Adrenal gland (tissue), 19 donors: ENCODE measurements at places on chromosomes 4 and X. TPM values are rescaled to one million over a fixed set of nuclear protein-coding genes. Genes with fewer than 3 reads are reported as not detected.

Gene CFAP47
- 0.61 TPM for total RNA-seq

Gene SHROOM3
- total RNA-seq = 8.9 TPM

Gene CTSO
- 37.6 TPM for total RNA-seq

Gene IQCM
- total RNA-seq = not detected

Gene CXorf49
- total RNA-seq = not detected

Gene SYTL5
- 6.3 TPM for total RNA-seq

Gene MAGEE1
- 6.1 TPM for total RNA-seq

Gene HTN3
- not detected for total RNA-seq

Gene MAOB
- total RNA-seq = 46.6 TPM

Gene JAKMIP1
- total RNA-seq = 0.32 TPM

Gene MAPK10
- total RNA-seq = 32.2 TPM

Gene TMEM156
- total RNA-seq = 2.2 TPM

Gene F8A2
- not detected for total RNA-seq

Gene FRG2
- total RNA-seq = not detected

Gene STATH
- not detected for total RNA-seq

Gene KCND1
- total RNA-seq = 0.24 TPM

Gene DMRTC1
- 1.3 TPM for total RNA-seq

Gene LNX1
- 6.2 TPM for total RNA-seq

Gene GPM6B
- total RNA-seq = 4.1 TPM

Gene GLOD5
- total RNA-seq = not detected

Gene CT45A3
- total RNA-seq = not detected

Gene TMEM150C
- total RNA-seq = 72.9 TPM

Gene GK
- total RNA-seq = 6.1 TPM

Gene USP11
- total RNA-seq = 60.6 TPM

Gene TIGD4
- total RNA-seq = 0.28 TPM

Gene USP51
- 6.2 TPM for total RNA-seq

Gene MXRA5
- total RNA-seq = 3.1 TPM

Gene ZIC3
- not detected for total RNA-seq

Gene TBC1D14
- 75.4 TPM for total RNA-seq

Gene VGLL1
- not detected for total RNA-seq

Gene ARHGAP6
- 0.78 TPM for total RNA-seq

Gene IL3RA
- total RNA-seq = 2.5 TPM

Gene FGB
- total RNA-seq = not detected

Gene EFHC2
- not detected for total RNA-seq

Gene HHIP
- 4.5 TPM for total RNA-seq

Gene GASK1B
- total RNA-seq = 408 TPM

Gene CENPVL2
- not detected for total RNA-seq

Gene RBM46
- not detected for total RNA-seq

Gene TEC
- 4.7 TPM for total RNA-seq

Gene EXOSC9
- 26.4 TPM for total RNA-seq

Gene RPS6KA6
- 4.4 TPM for total RNA-seq
